ENCODE measurements at places on chromosomes 1 and 21.

DNA sequence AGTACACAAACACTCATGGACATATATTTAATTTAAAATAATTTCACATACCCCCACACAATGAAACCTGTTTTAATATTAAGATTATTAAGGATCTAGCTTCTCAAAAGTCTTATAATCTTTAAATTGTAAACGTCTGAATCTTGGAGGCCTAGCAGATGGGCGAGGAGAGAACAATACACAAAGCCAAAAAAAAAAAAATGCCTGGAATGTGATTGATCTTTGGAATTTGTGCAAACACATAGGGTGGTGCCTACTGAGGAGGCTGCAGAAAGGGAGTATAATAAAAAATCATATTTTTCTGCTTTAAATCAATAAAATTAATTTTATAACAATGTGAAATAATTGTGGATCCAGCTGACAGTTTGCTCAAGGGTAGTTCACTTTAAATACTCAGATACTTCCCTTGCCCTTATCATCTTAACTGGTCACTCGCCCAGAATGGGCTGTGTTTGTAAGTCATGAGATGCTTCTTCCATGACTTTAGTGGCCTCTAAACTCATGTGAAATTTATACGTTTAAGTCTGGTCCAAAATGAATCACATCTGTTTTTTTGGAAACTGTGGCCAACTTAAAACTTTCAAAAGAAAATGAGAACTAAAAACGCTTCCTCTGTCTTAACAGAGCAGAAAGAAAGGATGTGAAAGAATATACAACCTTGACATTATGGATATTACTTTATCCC, 802.8 kb upstream of the CXADR start:
- no peak for DNase-seq

DNA sequence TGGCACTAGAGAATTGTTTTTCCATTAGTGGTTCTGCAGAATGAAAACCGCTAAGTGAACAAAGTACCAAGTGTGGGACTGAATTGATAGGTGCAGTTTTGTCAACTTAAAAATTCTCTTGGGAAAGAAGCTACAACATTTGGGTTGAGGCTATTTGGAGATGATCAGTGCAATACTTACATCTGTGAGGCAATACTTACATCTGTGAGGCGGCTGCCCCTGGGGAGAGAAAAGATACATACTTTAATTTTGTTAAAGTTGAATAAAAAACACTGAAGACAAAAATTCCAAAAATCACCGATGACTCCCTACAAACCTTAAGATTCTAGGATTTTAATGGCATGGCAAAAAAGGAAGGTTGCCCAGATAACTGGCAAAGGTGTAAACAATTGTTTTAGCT, 1.7 kb downstream of the CFAP410 start:
- no peak for DNase-seq

- no peak for DNase-seq
These were observed 24.1 kb upstream of the TTF2 start for GRCh38 chr1:117036018-117036461.

GRCh38 chr1:246779561-246780175, 55.5 kb downstream of the SCCPDH start:
- no peak for DNase-seq

DNA sequence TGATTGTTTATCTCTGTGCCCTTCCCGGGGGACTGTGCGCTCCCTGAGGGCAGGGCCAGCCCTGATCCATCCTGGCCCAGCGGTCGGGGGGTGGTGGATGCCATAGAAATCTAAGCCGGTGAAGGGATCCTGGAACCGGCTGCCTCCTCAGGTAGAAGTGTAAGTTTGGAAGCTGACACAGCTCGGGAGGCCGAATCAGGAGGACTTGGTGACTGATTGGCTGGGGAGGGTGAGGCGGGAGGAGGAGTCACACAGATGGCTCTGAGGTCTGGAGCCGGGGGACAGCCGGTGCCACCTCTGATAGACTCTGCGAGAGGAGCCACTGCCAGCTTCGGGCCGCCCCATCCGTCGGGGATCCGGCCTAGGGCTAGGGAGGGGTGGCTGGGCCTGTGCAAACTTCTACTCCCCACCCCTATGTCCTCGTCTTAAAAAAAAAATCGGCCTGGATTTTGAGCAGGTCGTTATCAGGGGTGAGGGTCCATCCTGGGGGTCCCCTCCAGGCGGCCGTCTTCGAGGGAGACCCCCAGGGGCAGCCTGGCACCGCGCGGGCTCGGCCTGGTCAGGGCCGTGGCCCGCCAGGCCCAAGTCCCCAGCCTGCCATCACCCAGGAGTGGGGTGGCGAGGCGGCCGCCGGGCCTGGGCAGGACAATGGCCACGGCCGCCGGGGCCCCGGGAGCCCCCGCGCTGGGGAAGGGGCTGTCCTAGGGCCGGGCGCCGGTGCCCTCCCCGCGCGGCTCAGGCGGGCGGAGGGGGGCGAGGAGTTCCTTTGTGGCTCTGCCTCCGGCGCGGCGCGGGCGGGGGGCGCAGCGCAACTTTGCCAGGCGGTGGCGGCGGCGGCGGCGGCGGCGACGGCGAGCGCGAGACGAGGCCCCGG, 708 bp upstream of the ZNF362 start:
- DNase-seq = peak; percentile 33
